ENCODE measurements at places on chromosomes 3 and 15.

GRCh38 chr15:70064441-70064840 is 33.3 kb downstream of the TLE3 start:
- DNase-seq = no peak

DNA sequence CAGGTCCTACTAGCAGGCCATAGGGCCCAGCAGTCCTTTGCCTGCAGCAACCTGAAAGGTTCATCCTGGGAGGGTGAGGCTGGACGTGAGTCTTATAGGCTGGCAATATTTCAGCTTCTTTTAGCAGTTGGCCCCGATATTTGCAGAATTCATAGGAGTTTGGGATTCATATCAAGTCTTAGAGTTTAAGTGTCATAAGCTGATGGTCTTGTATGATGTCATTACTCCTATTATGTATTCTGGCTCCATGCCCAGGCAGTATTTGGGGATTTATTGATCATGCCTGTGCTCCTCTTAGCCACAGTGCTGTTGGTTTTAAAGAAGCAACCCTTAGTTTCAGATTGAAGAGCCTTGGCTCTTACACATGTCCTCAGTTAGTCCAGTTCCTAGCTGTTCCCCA is 41.3 kb upstream of the POLR2M start:
- no peak for DNase-seq

- DNase-seq = no peak
Measured at GRCh38 chr3:160129459-160130061, 95.7 kb upstream of the C3orf80 start.

GRCh38 chr3:112011376-112011940 is 12.7 kb downstream of the TAGLN3 start:
- no peak for DNase-seq

DNA sequence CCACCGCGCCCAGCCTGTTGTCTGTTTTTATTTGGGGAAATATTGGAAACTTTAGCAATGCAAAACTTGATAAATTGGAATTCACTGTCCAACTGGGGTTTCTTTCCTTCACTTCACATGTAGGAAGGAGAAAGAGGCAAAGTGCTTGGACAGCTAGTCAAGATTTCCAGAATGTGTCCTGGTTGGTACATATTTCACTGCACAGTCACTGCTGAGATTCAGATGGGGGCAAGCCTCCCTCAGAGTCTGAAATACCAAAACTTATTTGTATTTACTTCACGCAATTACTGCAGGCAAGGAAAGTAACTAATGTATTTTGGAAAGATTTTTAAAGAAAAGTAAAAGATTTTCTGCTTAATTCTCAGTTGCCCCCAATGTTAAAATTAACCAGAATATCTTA is 21.0 kb downstream of the LRRC31 start:
- DNase-seq = no peak

GRCh38 chr3:156010829-156011228 is 109.5 kb upstream of the KCNAB1 start:
- no peak for DNase-seq

GRCh38 chr3:153744889-153745288 is 376.3 kb upstream of the ARHGEF26 start:
- DNase-seq = no peak

DNA sequence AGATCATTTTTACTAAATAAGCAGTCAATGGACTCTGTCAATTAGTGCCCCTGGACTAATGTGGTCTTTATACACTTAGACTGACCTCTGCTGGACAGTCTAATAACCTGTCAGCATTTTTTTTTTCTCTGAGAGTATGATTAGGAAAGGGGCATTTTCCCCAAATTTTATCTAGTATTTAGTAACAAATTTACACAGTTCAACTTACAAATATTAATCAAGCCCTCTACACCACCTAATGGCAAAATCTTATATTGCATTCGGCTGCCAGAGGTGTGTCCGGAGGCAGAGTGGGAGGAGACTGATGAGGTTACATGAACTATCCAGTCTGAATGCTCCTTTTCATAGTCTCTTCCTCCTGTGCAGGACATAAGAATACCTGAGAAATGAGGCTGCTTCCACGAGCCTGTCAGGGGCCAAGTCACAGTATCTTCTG is 36.0 kb upstream of the COLQ start:
- peak; percentile 39 for DNase-seq

DNA sequence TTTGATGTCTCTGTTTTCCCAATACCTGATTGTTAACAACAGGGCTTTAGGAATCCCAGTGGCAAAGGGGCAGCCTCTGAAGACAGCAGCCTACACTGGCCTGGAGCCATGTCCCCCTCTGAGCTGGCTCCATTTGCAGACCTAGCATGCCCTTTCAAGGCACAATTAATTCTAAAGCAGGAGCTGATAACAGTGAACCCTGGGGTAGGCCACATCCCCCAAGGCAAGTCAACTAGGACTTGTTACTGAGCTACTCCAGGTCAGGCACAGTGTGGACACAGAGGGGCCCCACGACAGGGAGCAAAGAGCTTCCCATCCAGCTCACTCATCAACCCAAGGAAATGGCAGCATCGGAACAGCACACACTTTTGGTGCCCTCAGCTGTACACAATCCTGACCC is 51.9 kb downstream of the SPSB4 start:
- no peak for DNase-seq

DNA sequence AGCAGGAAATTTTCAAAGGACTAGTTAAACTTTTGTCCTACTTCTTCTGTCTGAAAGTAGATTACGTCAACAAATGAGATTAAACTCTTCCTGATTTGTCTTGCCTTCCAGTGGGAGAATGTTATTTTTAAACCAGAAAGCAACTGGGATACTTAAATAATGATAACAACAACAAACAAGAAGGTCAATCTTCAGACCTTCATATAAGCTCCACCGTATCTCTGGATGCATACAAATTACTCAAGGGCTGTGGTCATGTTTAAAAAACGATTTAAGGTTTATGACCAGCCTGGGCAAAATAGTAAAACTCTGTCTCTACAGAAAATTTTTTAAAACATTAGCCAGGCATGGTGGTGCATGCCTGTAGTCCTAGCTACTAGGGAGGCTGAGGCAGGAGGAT is 145.3 kb upstream of the NPHP3 start:
- DNase-seq = no peak

GRCh38 chr3:9916734-9917680 is at the start of gene IL17RC:
IL17RC (plus strand) TSS chr3:9917098; CDS start chr3:9917316, 218 bp downstream.
- peak; percentile 27 for DNase-seq

- no peak for DNase-seq
Measured at GRCh38 chr3:122681284-122681973, 790 bp downstream of the PARP14 start.

DNA sequence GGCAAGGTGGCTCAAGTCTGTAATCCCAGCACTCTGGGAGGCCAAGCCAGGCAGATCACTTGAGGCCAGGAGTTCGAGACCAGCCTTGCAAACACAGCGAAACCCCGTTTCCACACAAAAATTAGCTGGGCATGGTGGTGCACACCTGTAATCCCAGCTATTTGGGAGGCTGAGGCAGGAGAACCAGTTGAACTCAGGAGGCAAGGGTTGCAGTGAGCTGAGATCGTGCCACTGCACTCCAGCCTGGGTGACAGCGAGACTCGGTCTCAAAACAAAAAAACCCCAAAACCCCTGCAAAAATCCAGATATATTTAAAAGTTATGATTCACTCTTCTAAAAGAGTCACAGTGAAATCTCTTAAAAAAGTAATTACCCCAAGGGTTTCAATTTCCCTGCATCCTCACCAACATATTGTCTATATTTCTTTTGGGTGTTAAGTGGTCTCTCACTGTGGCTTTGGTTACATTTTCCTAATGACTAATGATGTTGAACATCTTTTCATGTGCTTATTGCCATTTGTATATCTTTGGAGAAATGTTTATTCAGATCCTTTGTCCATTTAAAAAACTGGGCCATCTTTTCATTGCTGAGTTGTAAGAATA is 73.2 kb upstream of the UBP1 start:
- DNase-seq = no peak

- no peak for DNase-seq
Measured at GRCh38 chr3:184157206-184157605, 2.0 kb downstream of the DVL3 start.

- DNase-seq = no peak
Measured at GRCh38 chr3:172701751-172702150, 9.1 kb downstream of the NCEH1 start.

- no peak for DNase-seq
Measured at GRCh38 chr15:29704950-29705597, 117.2 kb downstream of the TJP1 start.

- no peak for DNase-seq
Measured at GRCh38 chr3:177333533-177334520, 136.5 kb upstream of the TBL1XR1 start.

DNA sequence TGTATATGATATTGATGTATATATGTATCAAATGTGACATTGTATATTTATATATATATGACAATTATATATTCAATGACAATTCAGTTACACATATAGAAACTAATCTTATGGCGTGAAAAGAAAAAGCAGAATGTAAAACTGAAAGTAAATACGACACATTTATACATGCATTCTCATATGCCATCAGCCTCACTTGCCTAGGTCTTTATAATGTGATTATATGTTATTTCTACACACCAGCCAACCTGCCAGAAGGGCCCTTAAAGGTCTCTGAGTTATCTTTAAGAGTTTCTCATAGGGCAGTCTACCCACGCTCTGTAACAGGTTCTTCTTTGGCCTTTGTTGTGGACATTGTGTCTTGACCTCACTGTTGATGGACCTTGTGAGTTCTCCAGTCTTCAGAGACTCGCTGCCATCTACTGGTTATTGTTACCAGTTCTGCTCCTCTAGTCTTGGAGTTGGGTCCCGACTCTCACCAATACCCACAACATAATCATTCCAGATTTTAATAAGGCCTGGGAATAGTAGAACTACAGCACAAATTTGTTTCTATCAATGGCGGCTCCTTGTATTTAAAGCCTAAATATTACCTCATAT is 371.5 kb upstream of the GOLIM4 start:
- no peak for DNase-seq

DNA sequence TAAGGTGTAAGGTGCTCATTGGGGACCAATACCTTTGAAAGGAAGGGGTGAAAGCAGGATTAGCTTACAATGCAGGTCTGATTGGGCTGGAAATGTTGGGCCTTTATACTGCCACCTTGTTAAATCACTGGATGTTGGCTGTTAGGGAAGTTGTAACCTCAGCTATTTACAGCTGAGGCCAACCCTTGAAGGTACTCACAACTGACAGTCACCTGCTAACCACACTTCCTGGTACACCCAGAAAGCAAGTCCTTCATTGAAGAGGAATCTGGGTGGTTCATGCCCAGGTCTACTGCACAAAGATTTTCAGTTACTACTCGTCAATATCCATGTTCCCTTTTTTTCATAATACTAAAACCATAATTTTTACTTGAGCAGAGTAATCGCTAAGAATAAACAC is 65.4 kb upstream of the CLDN18 start:
- DNase-seq = no peak

GRCh38 chr15:81484086-81484955 is 110.3 kb upstream of the TMC3 start:
- DNase-seq = no peak

DNA sequence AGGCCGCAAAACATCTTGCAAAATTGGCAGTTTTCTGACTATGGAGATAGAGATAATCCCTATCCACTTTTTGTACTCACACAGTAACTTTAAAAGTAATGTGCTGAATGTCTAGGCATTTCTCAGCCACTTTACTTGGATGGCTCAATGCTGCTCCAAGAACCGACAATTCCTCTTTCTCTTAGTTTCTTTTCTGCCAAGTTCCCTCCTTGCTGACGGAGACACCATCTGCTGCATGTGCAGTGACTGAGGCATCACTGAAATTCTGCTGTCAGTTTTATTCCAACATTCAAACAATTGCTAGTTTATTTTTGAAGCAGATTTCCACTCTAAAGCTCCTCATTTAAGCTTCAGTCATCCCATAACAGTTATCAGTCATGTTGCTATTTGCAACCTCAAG is 116.0 kb upstream of the RBMS3 start:
- no peak for DNase-seq

- no peak for DNase-seq
Measured at GRCh38 chr15:78761020-78761419, 50.2 kb downstream of the ADAMTS7 start.

DNA sequence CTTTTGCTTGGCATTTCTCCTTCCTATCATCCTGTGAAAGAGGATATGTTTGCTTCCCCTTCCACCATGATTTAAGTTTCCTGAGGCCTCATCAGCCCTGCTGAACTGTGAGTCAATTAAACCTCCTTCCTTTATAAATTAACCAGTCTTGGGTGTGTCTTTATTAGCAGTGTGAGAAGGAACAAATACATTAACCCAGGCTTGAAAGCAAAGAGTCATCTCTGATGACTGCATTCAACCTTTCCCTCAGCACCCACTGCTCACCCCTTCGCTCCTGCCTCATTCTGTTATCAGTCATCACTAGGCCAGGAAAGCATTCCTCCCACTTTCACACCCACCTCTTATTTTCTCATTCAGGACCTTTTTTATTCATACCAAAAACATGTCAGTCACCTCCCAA is 59.6 kb upstream of the CASR start:
- no peak for DNase-seq

DNA sequence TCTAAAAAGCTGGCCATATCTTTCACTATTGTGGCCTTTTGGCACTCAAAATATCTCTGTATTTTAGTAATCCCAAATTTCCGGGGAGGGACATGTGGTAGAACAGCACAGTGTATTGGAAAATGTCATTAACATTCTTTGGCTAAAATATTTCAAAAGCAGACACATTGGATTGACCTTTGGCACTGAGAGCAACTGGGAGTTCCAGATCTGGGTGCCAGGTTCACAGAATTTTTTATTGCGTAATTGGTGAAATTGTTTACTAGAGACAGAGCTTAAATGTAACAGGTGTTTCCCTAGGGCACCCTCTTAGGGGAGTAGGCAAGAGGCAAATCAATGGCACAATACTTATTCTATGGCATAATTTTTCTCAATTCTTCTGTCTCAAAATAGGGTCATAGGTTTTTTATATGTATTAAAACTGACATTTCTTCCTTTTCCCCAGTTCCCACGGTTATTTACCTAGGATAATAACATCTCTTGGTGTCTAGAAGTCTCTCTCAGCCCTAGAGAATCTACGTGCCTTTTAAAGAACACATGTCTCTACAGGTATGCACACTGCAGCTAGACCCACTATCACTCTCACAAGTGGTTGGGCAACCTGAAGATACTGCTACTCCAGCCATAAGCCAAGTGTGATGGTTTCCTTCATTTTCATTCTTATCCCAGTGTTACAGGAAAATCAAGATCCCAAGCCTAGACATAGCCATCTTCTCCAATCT is 10.6 kb downstream of the RBMS3 start:
- DNase-seq = no peak

DNA sequence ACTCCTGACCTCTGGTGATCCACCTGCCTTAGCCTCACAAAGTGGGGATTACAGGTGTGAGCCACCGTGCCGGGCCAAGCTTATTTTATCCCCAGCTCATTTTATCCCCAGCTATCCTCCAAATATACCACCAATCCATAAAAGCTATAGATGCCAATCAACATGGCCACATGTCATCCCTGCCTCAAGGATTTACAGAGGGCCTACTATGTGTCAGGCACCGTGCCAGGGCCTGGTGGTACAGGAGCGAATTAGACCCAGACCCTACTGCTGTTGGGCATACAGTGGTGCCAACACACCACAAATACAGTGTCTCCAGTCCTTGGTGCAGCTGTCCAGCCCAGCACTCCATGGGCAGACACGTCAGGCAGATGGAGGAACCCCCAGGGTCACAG is 73.4 kb downstream of the SCN5A start:
- DNase-seq = no peak

Data from neural crest cell (in vitro differentiated cells).